ENCODE measurements at places on chromosomes 3 and 15. TPM values are rescaled to one million over a fixed set of nuclear protein-coding genes. Genes with fewer than 3 reads are reported as not detected.

GRCh38 chr3:177441276-177441812 is 244.1 kb upstream of the TBL1XR1 start:
- no peak for DNase-seq

Gene ANKRD34C
- not detected for total RNA-seq

Gene TMOD2
- total RNA-seq: 5.1 TPM

Gene EFCAB12
- total RNA-seq: 0.27 TPM

DNA sequence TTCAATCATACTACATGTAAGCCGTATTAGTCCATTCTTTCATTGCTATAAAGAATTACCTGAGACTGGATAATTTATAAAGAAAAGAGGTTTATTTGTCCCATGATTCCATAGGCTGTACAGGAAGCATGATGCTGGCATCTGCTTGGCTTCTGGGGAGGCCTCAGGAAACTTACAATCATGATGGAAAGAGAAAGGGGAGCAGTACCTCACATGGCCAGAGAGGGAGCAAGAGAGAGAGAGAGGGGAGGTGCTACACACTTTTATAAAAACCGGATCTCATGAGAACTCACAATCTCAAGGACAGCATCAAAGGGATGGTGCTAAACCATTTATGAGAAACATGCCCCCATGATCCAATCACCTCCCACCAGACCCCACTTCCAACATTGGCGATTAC is 14.3 kb upstream of the CLASP2 start:
- DNase-seq: no peak

DNA sequence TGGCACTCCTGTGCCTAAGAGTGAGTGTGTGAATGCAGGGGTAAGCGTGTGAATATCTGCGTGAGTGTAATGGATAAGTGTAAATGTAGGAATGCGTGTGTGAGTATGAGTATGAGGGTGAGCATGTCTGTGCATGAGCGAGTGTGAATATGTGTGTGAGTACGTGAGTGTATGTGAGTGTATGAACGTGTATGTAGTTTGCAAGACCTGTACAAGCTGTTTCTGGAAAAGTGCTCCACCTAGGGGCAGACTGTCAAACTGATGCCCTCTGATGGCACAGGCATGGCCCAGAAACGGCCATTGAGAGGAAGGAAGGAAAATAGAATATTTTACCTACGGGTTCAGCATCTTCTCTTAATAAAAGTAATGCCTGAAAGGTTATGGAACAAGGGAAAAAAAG is 24.4 kb upstream of the FRMD4B start:
- DNase-seq: peak; percentile 74

- DNase-seq: no peak
Observed at GRCh38 chr15:89627256-89627970, 27.9 kb downstream of the KIF7 start.

Gene POPDC2
- 0.54 TPM for total RNA-seq

Gene IL17RB
- under 0.01 TPM for total RNA-seq

DNA sequence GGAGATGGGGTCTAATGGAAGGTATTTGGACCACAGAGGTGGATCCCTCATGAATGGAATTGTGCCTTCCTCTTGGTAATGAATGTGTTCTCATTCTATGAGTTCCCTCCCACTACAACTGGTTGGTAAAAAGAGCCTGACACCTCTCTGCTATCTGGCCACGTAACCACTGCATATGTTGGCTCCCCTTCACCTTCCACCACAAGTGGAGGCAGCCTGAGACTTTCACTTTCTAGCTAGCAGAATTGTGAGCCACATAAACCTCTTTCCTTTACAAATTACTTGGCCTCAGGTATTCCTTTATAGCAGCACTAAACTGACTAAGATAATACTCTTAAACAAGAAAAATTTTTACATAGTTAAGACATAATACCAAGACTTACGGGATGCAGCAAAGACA is 155.3 kb downstream of the NR1I2 start:
- peak; percentile 23 for DNase-seq

DNA sequence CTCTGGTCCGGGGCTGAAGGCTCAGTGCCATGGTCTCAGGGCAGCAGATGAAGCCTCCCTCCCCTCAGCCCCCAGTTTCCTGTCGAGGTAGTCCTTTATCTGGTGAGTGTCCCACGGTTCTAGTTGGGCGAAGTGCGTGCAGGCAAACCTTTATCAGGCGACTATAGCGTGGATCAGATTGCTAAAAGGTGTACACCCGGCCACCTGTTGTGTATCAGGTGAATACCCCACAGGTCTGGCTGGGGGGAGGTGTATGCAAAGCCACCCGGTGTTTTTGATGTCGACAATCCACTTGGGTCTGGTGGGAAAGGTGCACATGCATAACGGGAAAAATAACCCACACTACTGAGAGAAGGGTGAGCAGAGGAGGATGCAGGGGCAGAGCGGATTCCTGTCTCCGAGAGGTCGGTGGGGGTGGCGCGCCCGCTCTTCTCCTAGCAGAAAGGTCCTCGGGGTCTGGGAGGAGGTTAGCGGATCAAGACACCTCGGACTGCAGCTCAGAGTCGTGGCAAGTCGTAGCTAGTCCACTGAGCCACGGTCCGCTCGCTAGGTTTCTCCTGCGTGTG is 507 bp downstream of the SLC12A6 start:
- no peak for DNase-seq

GRCh38 chr15:92883163-92883875 is 16.8 kb upstream of the CHD2 start:
- peak; percentile 37 for DNase-seq

DNA sequence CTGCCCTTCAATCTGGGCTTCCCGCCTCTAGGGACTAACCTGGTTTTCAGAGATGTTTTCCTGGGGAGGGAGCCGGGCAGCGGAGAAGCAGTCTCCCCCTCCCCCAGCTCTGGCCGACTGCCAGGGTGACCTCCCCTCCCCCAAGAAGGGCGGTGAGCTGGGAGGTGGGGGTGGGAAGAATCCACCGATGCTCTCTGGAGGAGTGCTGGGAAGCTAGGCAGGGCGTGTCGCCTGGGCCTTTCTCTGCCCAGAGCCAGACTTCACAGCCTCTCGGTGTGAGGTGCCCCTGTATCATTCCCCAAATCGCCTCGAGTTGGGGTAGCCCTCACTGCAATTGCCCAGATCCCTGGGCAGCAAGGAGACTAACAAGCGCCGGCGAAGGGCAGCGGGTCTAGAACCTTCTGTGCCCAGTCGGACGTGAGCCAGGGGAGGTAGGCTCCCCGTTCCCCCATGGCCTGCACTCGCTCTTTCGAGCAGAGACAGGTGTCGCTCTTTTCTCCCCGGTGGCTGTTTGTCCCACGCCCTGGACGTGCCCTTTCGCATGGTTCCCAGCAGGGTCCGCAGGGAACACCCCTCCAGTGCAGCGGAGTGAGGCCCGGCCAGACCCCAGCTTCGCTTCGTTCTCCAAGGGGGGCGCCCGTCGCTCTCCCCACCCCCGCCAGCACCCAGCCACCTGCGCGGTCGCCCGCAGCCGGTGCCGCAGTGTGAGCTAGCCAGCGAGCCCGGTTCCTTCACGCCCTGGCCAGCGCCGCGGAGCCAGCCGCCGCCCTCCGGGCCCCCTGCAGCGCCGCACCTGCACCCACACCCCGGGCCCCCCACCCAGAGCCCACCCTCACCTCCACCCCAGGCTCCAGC is 1.1 kb downstream of the RAB6B start:
- DNase-seq: no peak

DNA sequence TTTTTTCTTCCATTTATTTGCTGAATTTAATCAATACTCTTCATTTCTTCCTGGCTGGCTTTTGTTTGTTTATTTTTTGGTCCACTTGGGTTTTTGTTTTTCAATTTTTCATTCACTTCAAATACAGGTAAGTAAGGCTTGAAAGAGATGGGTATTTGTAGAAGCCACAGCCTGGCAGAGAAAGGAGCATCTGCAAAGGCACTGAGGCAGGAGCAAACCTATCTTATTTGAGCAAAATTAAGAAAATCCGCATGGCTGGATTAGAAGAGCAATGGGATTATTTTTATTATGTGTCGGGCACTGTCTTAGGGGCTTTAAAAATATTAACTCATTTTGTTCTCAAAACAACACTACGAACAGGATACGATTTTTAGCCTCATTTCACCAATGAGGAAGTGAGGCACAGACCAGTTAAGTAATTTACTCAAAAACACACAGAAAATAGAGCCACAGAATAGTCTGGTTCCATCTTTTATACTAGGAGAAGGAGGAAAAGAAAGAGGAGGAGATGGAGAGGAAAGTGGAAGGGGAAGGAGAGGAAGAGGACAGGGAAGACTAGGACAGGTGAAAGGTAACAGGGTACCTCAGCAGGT is 35.1 kb upstream of the CCDC80 start:
- no peak for DNase-seq

GRCh38 chr15:75929799-75930565 is 26.3 kb downstream of the FBXO22 start:
- DNase-seq: peak; percentile 4

- no peak for DNase-seq
Observed at GRCh38 chr15:39471785-39472574, 108.9 kb upstream of the THBS1 start.
